ENCODE measurements at places on chromosomes 4 and X. TPM values are rescaled to one million over a fixed set of nuclear protein-coding genes. Genes with fewer than 3 reads are reported as not detected.

Gene ATP2B3
- total RNA-seq, result not detected

Gene C1QTNF7
- total RNA-seq, result not detected

Gene NDST4
- total RNA-seq, result 0.08 TPM

Gene ODAM
- not detected for total RNA-seq

Gene CCKAR
- total RNA-seq, result not detected

Gene AGTR2
- not detected for total RNA-seq

Gene SERTM2
- not detected for total RNA-seq

Gene UGT2B15
- total RNA-seq, result not detected

Gene DRD5
- not detected for total RNA-seq

Gene SPANXN3
- total RNA-seq, result not detected

Gene DCHS2
- total RNA-seq, result not detected

Gene STEEP1
- total RNA-seq, result 64.5 TPM

Gene EDA
- 1.1 TPM for total RNA-seq

Gene TMA16
- total RNA-seq, result 32.5 TPM

Gene PGM2
- total RNA-seq, result 30.0 TPM

Gene FRAS1
- 0.19 TPM for total RNA-seq

Gene HPGD
- total RNA-seq, result 9.5 TPM

Gene SLC9B1
- 1.3 TPM for total RNA-seq

Gene INTU
- total RNA-seq, result 2.8 TPM

Gene CENPVL2
- not detected for total RNA-seq
